ENCODE measurements at places on chromosomes 5 and 9.

GRCh38 chr9:20043461-20043860, 254.6 kb upstream of the SLC24A2 start:
- DNase-seq = no peak

DNA sequence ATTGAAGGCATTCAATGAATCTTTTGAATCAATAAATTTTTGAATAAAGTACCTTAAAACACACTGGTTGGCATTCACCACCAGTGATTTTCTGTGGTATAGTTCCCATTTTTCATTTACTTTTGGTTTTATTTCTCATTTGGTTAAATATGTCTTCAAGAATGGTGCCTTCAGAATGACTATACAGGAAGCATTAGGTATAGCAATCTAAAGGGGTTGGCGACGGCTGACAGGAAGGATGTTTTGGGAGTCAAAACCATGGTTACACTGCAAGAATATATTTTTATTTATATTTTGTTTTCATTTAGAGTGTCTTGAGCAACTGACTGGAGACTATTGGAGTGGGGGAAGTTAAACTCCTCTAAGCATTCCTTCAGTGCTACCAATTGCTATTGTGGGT, 235.7 kb downstream of the HTR1A start:
- DNase-seq = no peak

GRCh38 chr5:164663198-164663989, 1158.0 kb downstream of the MAT2B start:
- no peak for DNase-seq

- DNase-seq = no peak
Observed at GRCh38 chr5:178778919-178779318, 48.5 kb upstream of the ZNF354A start.

DNA sequence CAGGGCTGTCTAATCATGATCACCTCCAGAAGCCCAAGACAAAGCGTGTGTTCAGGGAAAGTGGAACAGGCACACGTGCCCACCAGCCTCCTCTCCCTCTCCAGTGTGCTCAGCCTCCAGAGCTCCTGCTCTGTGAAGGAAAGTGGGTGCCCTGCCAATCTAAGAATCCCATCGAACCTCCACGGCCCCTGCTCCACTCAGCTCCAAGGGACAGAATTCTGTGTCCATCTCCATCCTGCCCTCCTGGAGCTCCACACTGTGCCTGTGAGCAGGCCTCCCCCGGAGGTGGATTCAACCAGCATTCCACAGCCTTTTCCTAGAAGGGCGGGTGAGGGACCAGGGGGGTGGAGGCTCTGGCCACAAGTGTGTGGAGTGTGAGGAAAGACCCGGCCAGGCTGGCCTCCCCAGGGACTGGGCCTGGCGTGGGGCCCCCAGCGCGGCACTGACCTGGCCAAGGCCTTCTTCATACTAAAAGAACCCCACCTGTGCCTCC, 6.0 kb downstream of the EEIG1 start:
- DNase-seq = no peak

DNA sequence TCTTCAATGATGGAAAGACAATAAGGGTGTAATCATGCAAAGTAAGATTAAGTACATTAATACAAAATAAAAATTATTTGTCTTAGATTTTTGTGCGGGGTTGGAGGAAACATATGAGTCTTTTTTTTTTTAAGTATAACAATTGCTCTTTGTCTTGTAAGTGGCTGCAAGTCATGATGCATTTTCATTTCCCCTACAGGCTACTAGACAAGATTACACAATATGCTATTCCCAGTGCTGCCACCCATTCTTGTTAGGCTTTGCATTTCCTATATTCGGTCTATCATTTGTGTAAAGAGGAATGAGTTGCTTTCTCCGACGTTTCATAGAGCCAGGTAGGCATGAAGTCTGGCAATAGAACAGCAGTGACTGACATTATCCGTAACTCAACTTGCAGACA, 294.2 kb upstream of the CYLC2 start:
- DNase-seq = no peak

GRCh38 chr9:70901746-70902145, 219.7 kb downstream of the TRPM3 start:
- DNase-seq = no peak

- DNase-seq = no peak
Observed at GRCh38 chr5:90657788-90658187, 99.2 kb downstream of the ADGRV1 start.

GRCh38 chr5:179226696-179227095, 118.6 kb downstream of the ADAMTS2 start:
- no peak for DNase-seq

- DNase-seq = no peak
Observed at GRCh38 chr9:83109296-83109695, 46.4 kb upstream of the RASEF start.

DNA sequence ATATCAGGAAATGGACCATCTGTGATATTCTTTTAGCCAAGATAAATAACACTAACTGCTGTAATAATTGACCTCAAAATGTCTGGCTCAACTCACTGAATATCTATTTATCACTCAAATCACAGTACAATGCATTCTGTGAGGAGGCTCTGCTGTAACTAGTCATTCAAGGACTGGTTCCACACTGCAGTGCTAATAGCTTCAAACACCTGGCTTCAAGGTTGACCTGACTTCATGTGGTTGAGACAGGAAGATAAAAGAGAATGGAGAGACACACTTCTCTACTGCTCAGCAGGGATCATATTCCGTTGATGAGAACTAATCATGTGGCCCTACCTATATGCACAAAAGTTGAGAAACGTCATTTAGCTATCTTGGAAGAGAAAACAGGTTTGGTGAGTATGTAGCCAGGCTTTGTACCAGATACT, 3.4 kb upstream of the RHOBTB3 start:
- DNase-seq = no peak

DNA sequence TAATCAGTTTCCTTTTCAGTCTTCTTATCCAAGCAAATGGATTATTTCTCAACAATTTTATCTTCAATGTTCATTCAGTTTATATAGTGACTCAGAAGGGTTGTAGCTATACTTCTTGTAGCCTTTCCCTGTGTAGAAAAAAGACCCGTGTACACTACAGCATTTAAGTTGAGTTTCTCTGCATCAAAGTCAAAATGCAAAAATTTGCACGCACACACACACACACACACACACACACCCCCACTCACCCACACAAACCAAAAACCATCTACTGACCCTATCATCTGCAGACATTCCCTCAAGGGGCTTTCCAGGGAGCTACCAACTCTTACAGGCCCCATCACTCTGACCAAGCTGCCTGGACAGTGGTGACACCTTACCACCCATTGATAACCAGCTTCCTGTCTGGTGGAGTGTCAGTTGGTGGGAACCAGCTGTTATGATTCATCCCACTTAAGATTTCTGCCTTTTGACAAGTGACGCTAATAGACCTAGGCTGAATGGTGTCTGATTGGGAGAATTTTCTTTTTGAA, 12.2 kb upstream of the ELL2 start:
- no peak for DNase-seq

- no peak for DNase-seq
Observed at GRCh38 chr5:138504799-138505198, 38.2 kb downstream of the ETF1 start.

GRCh38 chr9:91889161-91889911, 60.7 kb downstream of the ROR2 start:
- no peak for DNase-seq

DNA sequence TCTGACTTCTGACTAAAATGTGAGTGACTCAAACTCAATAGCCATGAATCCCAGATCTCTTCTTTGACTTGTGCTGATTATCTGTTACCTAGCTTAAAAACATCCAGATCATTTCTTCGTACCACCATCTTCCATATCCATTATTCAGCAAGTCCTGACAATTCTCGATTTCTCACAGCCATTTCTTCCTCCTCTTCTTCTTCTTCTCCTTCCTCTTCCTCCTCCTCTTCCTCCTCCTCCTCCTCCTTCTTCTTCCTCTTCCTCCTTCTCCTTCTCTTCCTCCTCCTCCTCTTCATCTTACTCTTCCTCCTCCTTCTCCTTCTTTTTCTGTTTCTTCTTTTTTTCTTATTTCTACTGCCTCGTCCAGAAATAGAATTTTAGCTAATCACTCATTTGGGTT, 77.0 kb upstream of the MAP1B start:
- no peak for DNase-seq

DNA sequence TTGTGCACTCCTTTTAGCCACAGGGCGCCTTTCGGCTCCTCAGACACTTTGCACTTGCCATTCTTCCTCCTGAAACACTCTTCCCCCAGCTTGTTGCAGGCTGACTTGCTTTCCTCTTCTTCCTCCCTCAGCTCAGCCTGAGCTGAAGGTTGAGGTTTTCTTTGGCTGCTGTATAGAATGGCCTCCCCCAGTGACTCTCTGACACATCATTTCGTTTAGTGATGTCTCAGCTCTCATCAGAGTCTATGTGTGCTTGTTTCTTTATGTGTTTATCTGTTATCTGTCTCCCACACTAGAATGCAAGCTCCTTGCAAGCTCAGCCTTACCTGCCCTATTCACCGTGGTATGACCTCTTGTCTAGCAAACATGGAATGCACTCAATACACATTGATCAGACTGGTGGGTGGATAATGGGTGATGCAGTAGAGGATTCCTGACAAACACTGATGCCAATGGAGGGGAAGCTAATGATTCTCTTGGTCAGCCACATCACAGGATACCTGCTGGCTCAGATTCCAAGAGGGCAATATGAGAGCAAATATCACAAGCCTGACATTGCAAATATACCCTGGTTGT, 112.9 kb upstream of the STC2 start:
- no peak for DNase-seq

GRCh38 chr5:128224336-128224735, 140.8 kb downstream of the SLC12A2 start:
- DNase-seq = no peak

- DNase-seq = no peak
Observed at GRCh38 chr5:121378559-121379359, 472.9 kb upstream of the FTMT start.

DNA sequence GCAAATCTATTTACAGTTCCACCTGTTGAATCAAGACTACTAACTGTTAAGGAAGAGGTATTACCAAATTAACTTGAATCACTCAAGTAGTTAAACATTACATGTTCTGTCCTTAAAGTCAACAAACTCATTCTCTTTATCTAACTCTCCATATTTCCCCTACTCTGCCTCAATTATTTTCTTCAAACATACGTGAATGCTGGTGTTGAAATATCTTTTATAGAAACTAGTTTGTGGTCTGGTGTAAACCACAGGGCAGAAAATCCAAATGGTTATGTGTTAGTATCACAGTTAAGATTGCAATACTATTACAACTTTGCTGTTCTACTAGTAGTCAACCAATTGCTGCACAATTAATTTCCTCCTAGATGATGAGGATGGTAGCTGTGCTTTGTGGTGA, 603.5 kb downstream of the KCTD16 start:
- no peak for DNase-seq

GRCh38 chr5:135223404-135223803, 175.6 kb downstream of the MACROH2A1 start:
- DNase-seq = no peak

DNA sequence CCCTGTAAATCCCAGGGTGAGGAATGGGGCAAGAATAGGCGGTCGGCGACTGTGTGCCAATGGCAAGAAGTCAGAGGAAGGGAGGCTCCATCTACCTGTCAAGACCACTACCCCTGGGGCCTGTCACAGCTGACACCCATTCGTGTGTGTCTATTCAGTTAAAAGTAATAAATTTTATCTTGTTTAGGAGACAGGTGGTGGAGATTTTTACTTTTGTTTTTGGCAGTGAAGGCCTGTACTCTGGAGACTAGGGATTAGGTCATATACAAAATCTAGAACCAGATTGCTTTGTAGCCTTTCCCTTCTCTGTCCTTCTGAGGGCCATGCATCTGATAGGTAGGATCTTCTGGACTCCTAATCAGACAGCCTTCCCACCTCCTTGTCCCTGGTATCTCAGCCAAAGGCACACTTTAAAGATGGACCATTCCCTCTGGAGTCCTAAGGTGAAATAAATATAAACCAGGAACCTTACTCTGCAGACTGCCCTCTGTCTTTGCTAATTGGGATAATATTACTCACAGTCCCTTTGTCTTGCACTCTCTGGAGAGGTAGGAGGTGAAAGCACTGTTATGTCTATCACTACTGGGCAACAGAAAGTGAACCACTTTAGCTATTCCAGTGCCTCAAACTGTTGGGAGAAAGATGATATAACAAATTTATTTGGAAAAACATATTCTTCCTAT, 213.2 kb upstream of the ACTBL2 start:
- no peak for DNase-seq

GRCh38 chr9:95834281-95834907, 41.1 kb upstream of the ERCC6L2 start:
- DNase-seq = no peak

DNA sequence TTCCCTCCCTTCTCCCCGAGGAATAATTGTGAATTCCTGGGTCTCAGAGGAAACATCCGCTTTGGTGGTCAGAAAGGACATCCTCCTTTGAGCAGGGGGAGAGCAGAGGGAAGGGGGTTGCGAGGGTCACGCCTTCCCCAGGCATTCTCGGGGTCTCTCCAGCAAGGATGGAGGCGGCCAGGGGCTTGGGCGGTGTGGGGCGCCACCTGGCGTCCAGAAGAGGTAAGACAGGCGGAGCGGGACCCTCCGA, 129.1 kb downstream of the KCNIP1 start:
- peak; percentile 71 for DNase-seq

DNA sequence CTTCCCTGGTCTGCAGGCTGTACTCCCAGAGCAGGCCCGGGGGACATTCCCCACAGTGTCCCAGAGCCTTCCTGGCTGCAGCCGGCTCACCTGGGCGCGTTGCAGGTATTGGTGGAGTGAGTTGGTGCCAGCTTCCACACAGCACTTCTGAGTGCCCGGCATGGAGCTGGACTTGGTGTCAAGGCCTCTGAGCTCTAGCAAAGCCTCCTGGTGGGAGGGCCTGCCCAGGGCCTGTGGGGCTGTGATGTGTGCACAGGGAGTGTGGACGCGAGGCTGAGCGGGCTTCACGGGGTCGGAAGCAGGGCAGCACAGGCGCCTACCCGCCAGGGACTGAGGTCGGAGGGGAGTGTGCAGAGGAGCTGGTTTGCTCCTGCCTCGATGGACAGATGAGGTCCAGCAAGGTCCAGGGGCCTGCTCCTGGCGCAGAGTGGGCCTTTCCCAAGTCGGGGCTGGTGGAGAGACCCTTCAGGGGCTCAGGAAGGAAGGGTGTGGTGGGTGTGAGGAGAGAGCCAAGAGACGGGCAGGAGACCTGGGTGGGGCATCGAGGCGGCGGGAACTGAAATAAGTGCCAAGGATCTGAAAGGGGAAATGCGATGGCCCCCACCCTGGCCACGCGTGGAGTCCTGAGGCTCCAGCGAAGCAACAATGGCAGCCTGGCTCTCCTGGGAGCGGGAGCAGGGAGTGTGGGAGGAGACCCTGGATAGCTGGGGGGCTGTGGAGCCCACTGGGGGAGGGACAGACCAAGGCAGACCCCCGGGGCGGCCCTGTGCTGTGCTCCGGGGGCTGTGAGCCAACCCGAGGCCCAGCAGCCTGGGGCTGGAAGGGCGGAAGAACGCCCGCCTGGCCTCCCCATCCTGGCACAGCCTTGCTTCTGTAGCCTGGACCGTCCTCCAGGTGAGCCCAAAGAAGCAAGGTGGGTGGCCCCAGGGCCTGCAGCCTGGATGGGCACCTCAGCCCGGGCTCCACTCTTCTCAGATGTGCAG, 78.4 kb downstream of the RXRA start:
- DNase-seq = no peak

GRCh38 chr5:169950333-169950732, 30.0 kb downstream of the INSYN2B start:
- DNase-seq = no peak

GRCh38 chr9:123938401-123938800, 8.5 kb upstream of the DENND1A start:
- no peak for DNase-seq
